SW 1271 (cell line): ENCODE measurements at places on chromosomes 3 and 15.

- DNase-seq, result no peak
These were observed 16.0 kb upstream of the RAD18 start for GRCh38 chr3:8979262-8979661.

- no peak for DNase-seq
These were observed 33.4 kb upstream of the TBL1XR1 start for GRCh38 chr3:177230641-177231040.

GRCh38 chr15:68729789-68730411 is 90.8 kb downstream of the ANP32A start:
- DNase-seq, result no peak

GRCh38 chr15:60518511-60518910 is 39.6 kb upstream of the ICE2 start:
- DNase-seq, result no peak

- no peak for DNase-seq
These were observed 385.4 kb downstream of the MECOM start for GRCh38 chr3:169278092-169278491.
